ENCODE measurements at places on chromosomes 4 and X.
A peak's percentile ranks its signal among the peaks of the same experiment; 100 is the strongest.

- DNase-seq, result no peak
These were observed 1310.7 kb upstream of the TENM3 start for GRCh38 chr4:180932370-180933001.

DNA sequence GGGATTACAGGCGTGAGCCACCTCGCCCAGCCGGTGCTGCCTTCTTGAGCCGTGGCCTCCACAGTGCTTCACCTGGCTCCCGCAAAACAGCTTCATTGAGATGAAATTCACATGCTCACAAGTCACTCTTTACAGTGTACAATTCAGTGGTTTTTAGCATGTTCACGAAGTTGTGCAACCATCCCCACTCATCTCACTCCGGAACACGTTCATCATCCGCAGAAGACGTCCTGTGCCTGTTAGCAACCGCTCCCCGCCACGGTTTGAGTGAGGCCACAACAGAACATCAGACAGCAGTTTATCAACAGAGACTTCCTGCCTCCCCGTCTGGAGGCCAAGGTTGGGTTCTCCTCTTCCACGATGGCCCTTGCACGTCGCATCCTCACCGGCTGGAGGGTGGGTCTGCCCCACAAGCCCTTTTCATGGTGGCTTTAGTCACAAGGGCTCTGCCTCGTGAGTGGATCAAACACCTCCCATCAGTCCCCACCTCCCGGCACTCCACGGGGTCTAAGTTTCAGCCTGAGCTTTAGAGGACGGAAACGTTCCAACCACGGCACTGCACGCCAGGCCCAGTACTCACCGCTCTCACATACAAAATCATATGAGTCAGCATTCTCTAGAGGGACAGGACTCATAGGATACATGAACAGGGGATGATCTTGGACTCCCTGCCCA lies 29.6 kb upstream of the SPON2 start:
- DNase-seq, result peak; percentile 83

GRCh38 chrX:71619193-71619592 lies 882 bp upstream of the CXCR3 start:
- DNase-seq, result no peak

- DNase-seq, result peak; percentile 47
These were observed 1599.7 kb downstream of the ARAP2 start for GRCh38 chr4:34644579-34645115.

DNA sequence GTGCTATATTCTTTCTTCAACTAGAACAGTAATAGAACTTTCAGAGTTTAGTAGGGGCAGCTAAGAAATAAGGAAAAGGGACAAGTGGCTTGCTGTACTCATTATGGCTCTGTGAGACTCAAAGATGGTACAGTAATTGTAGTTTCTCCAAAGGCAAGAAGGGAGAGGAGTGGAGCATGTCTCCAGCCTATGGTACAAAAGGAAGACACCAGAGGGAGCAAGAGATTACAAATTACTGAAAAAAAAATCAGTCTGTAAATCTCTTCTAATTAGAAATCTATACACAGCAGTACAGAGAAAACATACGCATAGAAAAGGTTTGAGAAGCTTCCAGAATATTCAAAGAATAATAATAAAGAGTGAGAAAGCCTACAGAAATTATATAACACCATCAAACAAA lies 61.4 kb downstream of the KLHL4 start:
- DNase-seq, result no peak

DNA sequence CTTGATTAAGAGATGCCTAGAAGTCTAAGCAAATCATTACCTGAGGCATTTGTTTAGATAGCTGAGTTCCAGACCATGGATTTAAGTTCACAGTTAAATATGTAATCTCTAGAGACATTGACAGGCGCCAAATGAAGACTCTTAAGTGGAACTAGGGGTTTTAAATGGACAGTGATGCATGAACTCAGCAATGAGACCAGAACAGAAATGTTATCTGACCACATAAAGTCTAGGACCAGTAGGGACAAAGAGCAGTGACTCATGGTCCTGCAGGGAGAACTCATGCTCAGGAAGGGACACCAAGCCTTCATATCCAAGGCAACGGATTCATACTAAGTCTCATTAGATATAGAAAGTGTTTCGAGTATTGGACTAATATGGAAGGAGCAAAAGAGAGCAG lies 152.3 kb downstream of the PPARGC1A start:
- DNase-seq, result no peak

GRCh38 chr4:112857461-112857860 lies 192.0 kb upstream of the ANK2 start:
- peak; percentile 96 for DNase-seq

DNA sequence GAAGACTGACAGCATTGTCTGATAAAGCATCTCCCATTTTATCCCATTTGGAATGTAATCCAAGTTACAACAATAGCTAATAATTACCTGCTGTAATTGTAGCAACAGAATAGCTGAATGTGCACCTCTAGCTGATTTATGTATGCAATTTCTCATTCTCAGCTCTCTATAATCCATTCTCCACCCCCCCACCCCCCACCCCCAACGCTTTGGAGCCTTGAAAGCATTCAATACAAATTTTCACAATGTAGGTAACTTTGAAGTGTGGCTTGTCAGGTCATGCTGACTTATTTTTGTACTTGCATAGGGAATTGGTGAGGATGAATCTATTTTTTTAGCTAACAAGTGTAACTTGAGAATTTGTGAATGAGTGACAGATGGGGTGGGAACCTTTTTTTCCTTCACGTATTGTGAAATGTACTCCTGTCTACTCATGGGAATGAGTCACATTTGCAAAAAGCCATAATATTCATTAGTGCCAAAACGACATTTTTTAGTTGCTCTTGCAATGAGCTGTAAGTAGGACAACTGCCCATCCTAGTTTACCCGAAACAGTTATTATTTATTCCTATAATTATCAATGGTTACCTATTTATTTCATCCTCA lies 159.3 kb downstream of the PALLD start:
- DNase-seq, result peak; percentile 86

- peak; percentile 95 for DNase-seq
These were observed 16.3 kb downstream of the CD99 start for GRCh38 chrX:2707334-2707760.

DNA sequence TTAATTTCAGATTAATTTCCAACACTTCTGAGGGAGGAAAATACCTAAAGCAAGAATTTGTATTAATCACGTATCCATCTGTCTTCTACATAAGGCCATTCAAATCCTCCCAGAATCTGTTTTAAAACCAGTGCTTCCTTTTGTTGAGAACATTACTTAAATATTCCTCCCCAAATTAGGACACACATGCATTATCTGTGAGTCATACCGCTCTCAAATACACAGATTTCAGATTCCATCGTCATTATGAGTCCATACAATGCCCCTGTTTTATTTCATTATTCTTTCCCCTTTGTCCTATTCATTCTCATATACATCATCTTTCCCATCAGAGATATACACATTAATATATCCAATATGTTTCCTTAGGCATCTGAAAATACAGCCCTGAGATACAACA lies 57.3 kb upstream of the PRSS12 start:
- DNase-seq, result peak; percentile 91

- no peak for DNase-seq
These were observed 4.4 kb upstream of the INPP4B start for GRCh38 chr4:142850478-142850877.

DNA sequence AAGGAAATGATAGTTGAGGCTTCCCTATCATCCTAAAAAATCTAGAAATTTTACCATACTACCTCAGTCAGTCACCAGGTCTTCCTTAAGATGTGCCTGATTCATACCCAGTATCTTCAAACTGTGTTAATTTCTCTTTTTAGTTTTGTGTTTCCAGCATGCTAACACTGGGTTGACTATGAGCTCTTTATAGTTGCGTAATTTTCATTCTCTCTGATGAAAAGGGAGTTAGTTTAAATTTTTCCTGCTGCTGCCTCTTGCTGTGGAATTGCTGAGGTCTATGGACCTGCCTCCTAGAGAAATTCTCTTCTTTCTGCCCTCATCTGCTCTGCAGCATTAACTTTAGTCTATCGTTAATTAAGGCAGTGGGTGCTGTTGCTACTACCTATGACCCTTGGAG lies 66.6 kb downstream of the BANK1 start:
- no peak for DNase-seq

DNA sequence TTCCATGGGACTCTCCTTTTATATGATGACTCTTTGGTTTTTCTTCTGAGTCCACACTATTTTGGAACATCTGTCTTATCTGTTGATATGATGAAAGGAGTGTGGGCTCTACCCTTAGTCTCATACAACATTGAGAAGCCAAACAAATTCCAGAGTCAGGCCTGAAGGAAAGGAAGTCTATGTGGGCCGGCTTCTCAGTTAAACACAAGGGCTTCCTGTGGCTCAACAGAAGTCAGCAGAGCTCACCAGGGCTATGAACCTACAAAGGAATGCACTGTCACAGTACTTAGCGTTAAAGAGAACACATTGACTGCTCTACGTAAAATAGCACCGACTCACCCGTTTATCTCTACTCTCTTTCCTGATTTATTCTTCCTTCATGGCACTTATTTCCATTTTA lies 641.0 kb upstream of the FRG1 start:
- no peak for DNase-seq

DNA sequence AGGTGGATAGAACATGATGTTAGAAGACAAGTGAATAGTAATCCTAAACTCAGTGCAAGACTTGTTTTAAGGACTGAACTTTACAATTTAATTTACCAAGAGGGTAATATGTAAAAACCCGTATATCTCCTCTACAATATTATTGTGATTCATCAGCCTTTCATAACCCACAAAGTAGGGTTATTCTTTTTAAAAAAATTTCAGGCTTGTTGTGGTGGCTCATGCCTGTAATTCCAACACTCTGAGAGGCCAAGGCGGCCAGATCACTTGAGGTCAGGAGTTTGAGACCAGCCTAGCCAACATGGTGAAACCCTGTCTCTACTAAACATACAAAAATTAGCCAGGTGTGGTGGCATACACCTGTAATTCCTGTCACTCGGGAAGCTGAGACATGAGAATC lies 7.2 kb downstream of the IBSP start:
- peak; percentile 64 for DNase-seq

GRCh38 chr4:88018466-88018865 lies 11.0 kb downstream of the PKD2 start:
- DNase-seq, result peak; percentile 38

GRCh38 chr4:61723492-61723891 lies 523.4 kb downstream of the ADGRL3 start:
- no peak for DNase-seq
